ENCODE measurements at places on chromosomes 4 and X. TPM values are rescaled to one million over a fixed set of nuclear protein-coding genes. Genes with fewer than 3 reads are reported as not detected.

ELMOD2 gene
- 31.8 TPM for total RNA-seq

TENM3 gene
- total RNA-seq = 9.4 TPM

CPLX1 gene
- not detected for total RNA-seq

NOX1 gene
- 1.9 TPM for total RNA-seq

SYP gene
- 11.0 TPM for total RNA-seq

CITED1 gene
- not detected for total RNA-seq

USO1 gene
- 58.6 TPM for total RNA-seq

IGFBP7 gene
- total RNA-seq = 37.1 TPM

KLKB1 gene
- total RNA-seq = 4.5 TPM

EVC2 gene
- 0.70 TPM for total RNA-seq

MAOA gene
- total RNA-seq = 883 TPM

FDCSP gene
- total RNA-seq = 2.4 TPM

CT83 gene
- total RNA-seq = not detected

PRKX gene
- 18.6 TPM for total RNA-seq

SMIM10 gene
- total RNA-seq = 4.1 TPM

DNA sequence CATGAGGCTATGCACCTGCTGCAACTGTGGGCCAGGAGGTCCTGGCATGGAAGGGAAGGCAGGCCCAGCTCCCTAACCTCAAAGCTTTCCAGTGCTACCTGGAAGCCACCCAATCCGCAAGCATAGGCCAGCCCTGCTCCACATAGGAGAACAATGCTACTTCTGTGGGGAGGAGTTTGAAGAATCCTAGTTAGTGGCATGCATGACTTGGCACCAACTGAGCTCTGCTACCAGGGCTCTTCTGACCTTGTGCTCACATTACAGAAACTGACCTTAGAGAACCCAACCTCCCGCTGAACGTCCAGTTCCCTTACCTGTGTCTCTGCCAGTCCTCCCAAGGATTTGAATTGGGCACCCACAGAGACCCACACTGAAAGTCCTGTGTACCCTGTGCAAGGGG, 58.8 kb downstream of the USP46 start:
- DNase-seq = no peak

DNA sequence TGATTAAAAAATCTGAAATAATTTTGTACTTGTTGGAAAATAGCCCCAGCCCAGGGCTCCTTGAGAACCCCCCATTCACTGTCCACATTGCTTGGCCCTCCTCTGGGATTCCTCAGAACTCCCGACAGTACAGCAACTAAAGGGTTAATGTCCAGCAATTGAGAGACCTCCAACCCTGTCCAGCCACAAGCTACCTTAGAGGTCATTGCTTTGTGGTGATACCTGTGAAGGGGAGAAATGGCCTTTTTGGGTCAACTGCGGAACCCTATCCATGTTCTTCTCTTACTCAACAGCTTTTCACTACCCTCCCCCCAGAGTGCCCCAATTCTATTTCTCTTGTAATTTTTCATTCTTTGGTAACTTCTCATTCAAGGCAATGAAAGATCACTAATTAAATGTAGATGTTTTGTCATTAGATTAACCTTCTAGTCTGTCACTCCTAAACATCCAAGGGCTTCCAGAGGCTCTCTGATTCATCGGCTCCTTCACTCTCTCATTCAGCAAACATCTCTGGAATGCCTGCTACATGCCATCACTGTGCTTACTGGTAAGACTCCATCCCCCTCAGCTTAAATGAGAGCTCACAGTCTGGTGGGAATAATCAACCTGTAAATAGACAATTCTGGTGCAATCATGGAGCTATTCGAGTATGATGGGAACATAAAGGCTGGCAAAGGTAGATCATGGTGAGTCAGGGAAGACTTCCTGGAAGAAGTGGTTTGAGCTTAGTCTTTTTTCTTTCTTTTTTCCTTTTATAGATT, 241.4 kb upstream of the PGRMC2 start:
- no peak for DNase-seq

- no peak for DNase-seq
These were observed 21.6 kb downstream of the CLDN34 start for GRCh38 chrX:9988762-9989161.

- no peak for DNase-seq
These were observed 24.9 kb downstream of the PCDH7 start for GRCh38 chr4:30744957-30745640.

DNA sequence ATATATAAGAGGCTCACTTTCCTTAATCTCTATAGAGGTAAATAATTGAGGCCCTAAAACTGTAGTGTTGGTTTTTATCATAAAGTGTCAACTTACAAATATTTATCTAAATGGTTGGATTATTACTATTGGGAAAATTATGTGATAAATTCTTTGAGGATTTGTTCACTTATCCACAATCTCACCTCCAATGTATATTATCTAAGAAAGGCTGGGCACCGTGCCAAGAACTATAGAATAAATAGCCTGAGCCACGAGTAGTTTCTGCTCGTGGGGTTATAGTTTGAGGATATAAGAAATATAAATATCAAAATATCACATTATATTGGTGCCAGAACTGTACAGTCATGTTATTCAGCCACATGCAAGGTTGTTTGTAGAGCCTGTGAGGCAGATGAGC, 177.9 kb downstream of the VEGFC start:
- DNase-seq = no peak

DNA sequence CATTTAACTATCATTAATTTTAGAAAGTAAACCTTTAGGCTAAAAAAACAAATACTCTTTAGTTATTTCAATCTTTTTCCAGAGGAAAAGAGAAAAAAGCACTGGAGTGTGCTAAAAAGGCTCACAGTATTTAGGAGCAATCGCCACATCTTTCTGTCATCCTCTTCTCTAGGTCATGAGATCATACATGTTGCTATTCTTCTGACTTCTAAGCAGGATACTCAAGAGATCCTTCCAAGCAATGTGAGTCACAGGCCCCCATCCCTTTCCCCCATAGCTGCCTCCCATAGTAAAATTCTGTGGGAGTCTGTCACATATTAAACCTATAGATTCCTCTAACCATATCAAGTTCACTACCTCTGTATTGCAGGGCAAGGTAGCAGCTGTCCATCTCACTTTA, 7.7 kb downstream of the EDNRA start:
- no peak for DNase-seq

GRCh38 chrX:9370893-9371292, 94.0 kb upstream of the TBL1X start:
- DNase-seq = no peak

- DNase-seq = no peak
These were observed 893.6 kb downstream of the ADGRL3 start for GRCh38 chr4:62093735-62094134.

GRCh38 chrX:36534900-36535299, 473.3 kb upstream of the FAM47C start:
- no peak for DNase-seq

GRCh38 chrX:77900688-77901087, 1.4 kb downstream of the COX7B start:
- DNase-seq = no peak

GRCh38 chr4:152957437-152958171, 21.5 kb downstream of the FHDC1 start:
- no peak for DNase-seq

DNA sequence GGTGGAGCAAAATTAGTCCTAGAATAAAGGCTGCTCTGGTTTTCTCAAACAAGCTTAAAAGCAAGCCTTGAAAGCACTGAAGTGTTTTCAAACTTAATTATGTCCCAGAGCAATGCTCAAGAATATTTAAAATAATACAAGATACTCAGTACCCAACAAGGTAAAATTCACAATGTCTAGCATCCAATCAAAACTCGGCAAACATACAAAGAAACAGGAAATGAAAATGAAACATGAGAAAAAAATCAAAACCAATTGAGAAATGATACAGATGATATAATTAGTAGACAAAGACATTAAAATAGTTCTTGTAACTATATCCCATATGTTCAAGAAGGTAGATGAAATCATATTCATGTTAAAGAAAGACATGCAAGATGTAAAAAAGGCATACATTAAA, 45.0 kb upstream of the MAML3 start:
- no peak for DNase-seq

GRCh38 chr4:129326571-129327460, 230.9 kb downstream of the C4orf33 start:
- no peak for DNase-seq

DNA sequence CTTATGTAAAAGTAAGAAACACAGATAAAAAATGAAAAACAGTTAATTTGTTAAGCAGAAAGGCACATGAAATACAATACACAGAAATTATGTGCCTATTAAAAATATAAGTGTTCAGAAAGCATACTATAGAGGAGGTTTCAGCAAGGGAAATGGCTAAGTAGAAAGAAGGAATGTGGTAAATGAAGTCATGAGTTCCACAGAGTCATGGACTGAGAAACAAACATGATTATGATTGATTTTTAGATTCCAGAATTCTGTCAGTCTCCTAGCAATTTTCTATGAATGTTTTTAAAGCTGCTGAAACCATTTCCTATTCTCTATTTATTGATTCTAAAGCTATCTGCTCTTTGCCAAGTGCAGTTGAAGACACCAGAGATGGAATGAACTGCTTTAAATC, 1398.4 kb downstream of the ARAP2 start:
- no peak for DNase-seq

GRCh38 chr4:57865264-57865663, 755.1 kb upstream of the IGFBP7 start:
- DNase-seq = no peak

DNA sequence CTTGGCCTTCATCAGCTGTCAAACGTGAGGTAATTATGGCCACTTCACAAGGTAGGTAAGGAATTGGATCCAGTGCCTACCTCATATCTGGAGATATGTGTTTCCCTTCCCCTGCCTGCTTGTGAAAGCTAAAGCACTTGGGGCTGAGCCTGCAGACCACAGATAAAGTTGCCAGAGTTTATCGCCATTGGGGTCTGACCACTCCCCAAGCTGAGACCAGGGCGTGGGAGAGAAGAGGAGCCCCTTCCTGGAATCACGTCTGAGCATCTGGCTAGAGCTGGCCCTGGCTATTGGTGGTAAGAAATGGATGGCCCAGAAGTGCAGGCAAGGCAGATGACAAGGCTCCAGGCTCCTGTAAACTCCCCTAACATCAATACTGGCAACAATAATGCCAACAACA, 2.7 kb downstream of the ALAS2 start:
- no peak for DNase-seq

- DNase-seq = no peak
These were observed 77.9 kb upstream of the AMELX start for GRCh38 chrX:11215191-11215921.

DNA sequence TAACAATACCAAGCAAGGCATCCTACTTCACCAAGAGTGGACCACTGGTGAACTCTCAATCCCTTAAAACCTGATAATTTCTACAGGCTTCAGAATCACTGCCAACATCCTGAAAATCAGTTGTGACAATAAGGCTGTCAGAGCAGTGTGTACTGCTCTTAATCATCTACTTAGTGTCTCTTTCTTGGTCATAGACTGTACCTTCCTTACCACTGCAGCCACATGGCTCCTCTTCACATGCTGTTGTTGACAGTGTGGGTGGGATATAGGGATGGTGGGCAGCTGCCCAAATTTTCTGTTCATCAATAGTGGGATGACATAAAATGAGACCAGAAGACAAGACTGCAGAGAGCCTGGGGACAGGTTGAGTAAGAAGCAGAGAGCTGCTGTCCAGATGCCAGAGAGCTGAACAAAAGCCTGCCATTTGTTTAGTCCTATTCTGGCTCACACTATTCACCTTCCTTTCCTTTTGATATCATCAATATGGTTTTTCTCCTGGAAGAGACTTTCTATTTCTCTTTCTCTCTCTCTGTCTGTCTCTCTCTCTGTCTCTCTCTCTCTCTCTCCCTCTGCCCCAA, 178.9 kb downstream of the MGST2 start:
- DNase-seq = no peak

DNA sequence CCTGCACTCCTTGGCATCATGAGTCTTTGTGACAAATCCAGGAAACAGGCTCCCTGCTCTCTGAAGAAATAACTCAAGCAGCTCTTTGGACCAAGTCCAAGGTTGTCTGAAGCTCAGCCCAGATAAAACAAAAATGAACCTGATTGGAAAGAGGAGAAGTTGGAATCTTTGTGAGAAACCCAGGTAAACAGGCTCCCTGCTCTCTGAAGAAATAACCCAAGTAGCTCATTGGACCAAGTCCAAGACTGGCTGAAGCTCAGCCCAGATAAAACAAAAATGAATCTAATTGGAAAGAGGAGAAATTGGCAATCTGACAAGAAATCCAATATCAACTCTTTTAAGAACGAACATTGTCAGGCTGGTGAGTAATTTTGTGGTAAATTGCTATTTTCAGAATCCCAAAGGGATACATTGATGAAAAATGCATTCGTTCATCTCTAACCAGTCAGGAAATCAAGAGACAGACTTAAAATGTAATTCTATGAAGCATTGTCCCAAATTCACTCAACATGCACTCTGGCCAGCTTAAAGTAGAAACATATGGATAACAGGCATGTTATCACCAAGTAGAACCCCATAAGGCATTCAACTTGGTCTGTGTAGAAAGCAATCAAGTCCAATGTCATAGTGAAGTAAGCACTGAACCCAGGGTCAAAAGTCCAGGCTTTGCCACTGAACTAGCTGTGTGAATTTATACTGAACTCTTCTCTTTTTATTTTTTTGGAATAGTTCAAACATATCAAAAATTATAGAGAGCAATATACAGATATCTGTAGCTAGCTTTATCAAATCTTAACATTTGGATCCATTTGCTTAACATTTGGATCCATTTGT, 16.8 kb upstream of the NFXL1 start:
- no peak for DNase-seq

GRCh38 chr4:88999392-88999930, 57.5 kb downstream of the FAM13A start:
- DNase-seq = no peak

- DNase-seq = no peak
These were observed 51.9 kb downstream of the EVC2 start for GRCh38 chr4:5656415-5656814.

DNA sequence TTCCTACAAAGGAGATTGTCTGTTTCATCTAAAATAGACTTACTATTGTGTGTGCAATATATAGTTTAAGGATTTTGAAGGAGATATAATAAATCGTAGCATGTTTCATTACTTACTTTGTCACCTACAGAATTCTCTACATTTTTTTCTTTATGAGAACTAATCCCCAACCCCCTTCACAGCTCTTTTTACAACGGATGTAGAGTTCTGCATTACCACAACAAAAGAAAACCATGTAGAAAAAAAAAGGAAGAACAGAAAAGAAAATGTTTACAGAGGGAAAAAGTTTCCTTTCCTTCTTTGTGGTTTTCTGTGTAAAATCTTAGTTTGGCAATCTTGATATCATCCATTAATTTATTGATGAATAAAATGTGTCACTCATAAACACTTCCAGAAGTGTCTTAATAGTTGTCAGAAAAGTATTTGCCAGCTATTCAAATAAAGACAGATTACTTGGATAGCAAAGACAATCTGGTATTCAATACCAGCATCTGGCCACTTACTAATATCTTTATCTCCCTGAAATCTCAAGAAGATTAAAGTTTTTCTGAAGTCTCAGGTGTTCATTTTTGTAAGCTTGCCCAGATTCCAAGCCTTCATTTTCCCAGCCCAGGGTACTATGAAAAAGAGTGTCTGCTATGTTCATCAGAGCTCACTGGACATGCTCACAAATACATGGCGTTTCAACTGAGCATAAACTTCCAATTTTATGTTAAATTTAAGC, 806.8 kb downstream of the PCDH19 start:
- no peak for DNase-seq

- no peak for DNase-seq
These were observed 1366.3 kb downstream of the STIM2 start for GRCh38 chr4:28226962-28227361.

All from Peyer's patch (tissue), 4 donors.